ENCODE measurements at places on chromosomes 7 and 10.

DNA sequence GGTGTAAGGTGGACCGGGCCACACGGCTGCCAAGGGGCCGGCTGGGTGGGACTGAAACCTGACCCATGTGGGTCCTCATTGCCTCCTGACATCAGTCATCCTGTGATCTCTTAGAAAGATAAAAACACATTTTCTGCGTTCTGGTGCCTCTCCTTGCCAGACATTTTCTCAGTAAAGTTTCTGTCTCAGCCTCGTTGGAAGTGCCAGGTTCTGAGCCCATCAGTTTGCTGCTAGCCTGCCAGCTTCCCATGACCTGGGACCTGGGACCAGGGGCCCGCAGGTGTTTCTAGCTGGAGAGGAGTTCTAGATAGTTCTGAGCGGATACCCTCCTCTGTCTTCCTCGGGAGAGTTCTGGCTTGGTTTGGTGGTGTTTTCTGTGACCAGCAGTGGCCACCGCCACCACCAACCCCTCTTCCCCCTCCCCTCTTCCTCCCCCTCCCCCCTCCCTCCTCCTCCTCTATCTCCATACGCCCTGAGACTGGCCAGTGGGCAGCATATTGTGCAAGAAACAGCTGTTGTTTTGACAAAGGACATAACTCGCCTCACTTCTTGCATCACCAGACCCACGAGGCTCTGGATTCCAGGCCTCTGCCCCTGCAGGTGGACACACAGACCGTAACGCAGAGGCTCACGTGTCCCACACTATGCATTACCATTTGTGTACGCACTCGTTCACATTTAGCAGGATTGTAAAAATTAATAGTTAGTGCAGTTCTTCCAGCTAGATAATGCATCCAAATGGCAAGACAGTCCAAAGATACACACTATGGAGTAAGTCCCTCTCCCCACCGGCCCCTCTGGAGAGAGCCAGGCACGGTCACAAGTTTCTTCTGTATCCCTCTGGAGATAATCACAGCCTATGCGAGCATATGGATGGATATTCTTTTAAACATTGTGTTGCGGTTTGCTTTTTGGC is 94.6 kb downstream of the CUX1 start:
- DNase-seq: no peak

DNA sequence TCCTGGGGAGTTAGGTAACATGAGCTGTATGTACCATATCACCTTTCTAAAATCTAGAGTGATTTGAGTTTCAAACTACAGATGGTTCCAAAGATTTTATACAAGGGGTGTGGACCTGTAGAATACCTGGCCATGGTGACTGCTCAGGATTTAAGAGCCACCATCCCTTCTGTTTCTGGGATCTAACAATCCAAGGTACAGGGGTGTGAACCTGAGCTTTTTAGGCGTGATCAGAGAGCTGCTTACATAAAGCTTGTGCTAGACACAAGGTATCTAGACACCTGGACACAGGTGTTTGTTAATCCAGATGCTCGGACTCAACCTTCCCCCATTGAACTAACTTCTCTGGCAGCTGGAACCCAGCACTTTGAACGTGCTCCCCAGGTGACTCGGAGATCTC is 516.4 kb downstream of the RPS24 start:
- no peak for DNase-seq

DNA sequence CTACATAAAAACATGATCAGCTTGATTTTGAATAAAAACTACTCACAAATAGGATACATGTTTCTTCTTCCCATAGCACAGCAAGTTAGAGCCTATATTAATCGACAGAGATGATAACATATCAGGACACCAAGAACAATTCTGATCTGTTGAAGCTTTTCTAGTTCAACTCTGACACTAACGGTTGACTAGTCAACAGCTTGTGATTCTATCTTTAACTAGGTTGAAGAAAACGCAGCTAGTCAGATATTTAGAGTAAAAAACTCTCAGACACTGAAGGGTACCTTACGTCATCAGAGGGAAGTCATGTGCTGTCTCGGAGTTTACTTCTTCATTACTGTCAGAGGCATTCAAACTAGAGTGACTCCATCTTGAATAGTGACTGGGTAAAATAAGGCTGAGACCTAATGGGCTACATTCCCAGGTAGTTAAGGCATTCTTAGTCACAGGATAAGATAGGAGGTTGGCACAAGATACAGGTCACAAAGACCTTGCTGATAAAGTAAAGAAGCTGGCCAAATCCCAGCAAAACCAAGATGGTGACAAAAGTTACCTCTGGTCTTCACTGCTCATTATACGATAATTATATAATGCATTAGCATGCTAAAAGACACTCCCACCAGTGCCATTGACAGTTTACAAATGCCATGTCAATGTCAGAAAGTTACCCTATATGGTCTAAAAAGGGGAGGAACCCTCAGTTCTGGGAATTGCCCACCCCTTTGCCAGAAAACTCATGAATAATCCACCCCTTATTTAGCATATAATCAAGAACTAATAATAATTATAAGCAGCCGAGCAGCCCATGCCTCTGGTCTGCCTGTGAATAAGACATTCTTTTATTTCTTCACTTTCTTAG is 21.3 kb downstream of the CCDC71L start:
- no peak for DNase-seq

GRCh38 chr10:21675157-21675796 is 141.2 kb downstream of the MLLT10 start:
- DNase-seq: peak; percentile 31

- peak; percentile 67 for DNase-seq
Observed at GRCh38 chr10:86389441-86390193, 23.0 kb upstream of the GRID1 start.

DNA sequence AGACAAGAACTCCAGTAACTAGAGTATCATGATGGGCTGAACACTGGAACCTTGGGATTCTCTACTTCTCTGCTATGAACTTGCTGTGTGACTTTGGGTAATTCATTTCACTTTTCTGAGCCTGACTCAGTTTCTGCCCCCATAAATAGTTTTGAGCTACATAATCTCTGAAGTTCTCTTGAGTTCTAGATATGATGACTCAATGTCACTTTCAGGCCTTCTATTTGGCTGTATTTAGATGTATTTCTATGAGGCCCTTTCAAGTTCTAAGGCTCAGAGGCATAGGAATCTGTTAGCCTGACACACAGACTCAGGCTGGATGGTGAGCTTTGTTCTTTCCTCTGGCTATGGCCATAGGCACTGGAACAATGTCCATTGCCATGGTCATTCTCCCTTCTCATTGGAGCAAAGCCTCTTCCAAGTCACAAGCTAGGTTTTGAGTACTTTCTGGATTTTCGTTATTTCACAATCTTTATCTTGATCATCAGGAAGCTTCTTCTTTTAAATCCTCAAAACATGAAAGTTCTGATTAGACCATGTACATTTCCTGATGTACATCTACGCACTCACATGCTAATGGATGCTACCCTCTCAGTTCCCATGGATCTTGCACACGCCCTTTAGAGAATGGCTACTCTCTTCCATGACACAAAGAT is 101.6 kb downstream of the TES start:
- DNase-seq: no peak

DNA sequence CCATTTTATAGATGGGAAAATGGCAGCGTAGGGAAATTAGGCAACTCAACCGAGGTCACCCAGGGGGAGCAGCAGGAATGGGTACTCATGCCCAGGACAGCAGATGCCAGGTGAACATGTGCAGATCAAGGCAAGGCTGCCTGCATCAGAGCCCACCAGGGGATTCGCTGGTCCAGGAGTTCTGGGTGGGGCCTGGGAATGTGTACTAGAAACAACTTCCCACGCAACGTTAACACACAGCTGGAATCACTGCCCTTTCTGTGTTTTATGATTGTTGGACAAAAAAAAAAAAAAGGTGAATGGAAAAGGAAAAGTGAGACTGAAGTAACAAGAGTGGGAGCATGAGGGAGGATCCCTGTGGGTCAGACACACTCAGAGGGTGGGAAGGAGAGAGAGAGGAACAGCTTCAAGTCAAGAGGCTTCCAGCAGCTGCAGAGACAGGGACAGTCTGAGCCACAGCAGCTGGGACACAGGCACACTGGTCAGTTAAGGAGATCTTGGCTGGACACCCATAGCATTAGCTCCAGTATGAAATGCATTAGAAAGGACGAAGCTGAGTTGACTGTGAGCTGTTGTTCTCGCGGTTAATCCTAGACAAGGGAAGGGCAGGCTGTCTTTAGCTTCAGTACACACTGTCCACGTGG is 187.9 kb upstream of the INHBA start:
- no peak for DNase-seq

DNA sequence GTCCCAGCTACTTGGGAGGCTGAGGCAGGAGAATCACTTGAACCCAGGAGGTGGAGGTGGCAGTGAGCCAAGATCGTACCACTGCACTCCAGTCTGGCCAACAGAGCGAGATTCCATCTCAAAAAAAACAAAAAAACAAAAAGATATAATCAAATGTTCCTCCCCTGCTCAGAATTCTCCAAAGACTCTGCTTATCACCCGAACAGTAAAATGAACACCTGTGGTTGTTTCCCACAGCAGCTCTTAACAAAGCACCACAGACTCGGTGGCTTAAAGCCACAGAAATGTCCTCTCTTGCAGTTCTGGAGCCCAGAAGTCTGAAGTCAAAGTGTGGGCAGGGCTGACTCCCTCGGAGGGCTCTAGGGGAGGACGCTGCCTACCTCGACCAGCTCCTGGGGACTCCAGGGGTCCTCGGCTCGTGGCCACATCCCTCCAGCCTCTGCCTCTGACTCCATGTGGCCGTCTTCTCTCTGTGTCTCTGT is 4.1 kb upstream of the INTS1 start:
- DNase-seq: no peak

GRCh38 chr7:101743995-101744360 is 73.4 kb upstream of the CUX1 start:
- peak; percentile 15 for DNase-seq

- DNase-seq: no peak
Observed at GRCh38 chr10:89399956-89400355, 7.5 kb downstream of the IFIT1 start.

DNA sequence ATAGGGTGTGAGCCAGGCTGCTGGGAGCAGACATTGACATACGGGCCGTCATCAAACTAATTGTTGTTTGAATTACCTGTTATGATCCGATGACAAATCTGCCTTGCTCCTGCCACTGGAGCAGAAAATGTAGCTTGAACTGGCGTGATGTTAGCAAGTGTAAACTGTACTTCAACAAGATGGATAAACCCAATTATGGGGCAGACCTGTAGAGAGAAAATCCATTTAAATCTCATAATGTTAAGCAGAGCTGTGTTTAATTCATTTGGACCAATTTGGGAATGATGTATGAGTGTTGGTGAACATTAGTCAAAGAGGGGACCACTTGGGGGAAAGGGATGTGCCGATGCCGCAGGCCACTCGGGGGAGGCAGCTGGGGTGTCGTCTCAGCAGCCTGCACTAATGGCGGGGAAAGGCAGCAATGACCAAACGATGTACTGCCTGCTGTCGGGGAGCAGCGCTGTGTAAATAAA is 27.4 kb downstream of the TCF7L2 start:
- DNase-seq: no peak

DNA sequence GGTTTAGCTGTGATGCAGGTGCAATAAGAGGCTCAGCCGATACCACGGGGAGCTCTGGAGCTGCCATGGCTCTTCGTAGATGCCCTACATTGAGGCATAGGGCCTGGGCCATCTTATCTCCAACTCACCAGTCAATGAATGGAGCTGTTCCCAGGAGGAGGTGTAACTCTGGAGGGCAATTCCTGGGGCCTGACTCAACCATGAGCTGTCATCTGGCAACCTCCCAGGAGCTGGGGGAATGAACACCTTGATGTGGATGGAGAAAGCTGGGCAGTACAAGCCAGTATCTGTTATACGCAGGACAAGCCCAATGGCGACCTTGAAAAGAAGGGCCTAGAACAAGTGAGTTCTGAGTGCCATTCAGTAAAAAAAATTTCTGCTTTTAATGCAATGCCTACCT is 224.0 kb upstream of the PLXDC2 start:
- no peak for DNase-seq

GRCh38 chr7:138755842-138756590 is 41.8 kb upstream of the TMEM213 start:
- DNase-seq: no peak

- no peak for DNase-seq
Observed at GRCh38 chr7:101271021-101271420, 26.1 kb upstream of the FIS1 start.

DNA sequence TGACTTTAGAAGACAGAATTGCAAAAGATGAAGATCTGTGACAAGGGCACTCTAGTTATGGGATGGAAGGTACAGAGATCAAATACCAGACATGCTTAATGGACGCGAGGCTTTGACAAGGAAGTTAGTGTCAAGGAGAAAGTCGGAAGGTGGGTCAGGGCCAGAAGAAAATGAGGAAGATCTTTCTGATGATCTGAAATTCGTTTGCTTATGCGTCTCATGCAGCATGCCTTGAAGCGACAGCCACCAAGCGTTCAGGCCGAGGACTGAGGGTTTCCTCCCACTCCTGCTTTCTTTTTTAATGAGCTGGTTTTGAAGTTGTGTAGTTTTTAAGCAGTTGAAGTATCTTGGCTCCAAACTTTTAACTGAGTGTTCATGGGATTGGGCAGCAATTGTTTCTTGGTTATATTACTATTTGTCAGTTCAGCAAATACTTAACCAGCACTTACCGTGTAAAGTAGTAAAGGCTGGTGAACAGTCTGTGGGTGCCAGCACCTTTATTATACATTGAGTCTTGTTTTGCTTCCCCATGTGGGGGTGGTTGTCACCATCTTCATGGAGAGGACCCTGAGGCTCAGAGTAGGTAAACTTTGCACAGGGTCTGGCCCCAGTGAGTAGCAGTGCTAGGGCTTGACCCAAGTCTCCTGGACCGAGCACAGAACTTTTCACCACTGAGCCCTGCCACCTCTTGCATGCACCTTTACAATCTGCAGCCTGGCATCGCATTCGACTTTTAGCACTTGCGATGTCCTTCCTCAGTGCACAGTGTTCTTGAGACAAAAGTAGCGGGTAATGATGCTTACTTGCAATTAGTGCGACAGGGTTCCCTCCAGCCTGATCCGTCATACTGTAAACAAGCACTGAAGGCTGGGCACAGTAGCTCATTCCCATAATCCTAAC is 14.3 kb upstream of the BHLHA15 start:
- no peak for DNase-seq

GRCh38 chr7:129421717-129422250 is 12.4 kb upstream of the STRIP2 start:
- DNase-seq: no peak

DNA sequence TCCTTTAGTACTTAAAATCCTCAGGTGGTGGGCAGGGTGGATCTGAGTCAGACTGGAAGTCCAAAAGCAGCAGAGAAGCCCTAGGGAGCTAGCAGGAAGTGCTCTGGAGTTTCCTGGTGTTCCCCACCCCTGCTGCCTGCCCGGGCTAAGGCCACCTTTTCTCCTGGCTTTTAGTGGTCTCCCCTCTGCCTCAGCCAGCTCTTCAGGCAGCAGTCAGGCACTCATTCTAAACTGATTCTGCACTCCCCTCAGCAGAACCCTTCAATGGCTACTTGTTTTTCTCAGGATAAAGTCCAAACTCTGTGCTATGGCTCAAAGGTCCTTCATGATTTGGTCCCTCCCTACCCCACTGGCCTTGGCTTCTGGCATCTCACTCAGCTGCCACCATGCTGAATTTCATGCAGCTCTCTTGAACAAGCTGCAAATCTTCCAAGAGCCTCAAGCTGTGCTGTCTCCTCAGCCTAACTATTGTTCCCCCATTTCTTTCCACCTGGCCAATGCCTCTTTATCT is 28.9 kb upstream of the DNMBP start:
- no peak for DNase-seq

GRCh38 chr10:78176320-78177317 is 143.0 kb downstream of the RPS24 start:
- DNase-seq: no peak

GRCh38 chr7:140674356-140674800 is 1.6 kb downstream of the ADCK2 start:
- DNase-seq: no peak

- no peak for DNase-seq
Observed at GRCh38 chr7:79317728-79318127, 135.7 kb downstream of the MAGI2 start.

Data from endothelial cell (in vitro differentiated cells).